ENCODE measurements at places on chromosomes 5 and 9. TPM values are rescaled to one million over a fixed set of nuclear protein-coding genes. Genes with fewer than 3 reads are reported as not detected.

Gene GADD45G
- 0.15 TPM for polyA plus RNA-seq

DNA sequence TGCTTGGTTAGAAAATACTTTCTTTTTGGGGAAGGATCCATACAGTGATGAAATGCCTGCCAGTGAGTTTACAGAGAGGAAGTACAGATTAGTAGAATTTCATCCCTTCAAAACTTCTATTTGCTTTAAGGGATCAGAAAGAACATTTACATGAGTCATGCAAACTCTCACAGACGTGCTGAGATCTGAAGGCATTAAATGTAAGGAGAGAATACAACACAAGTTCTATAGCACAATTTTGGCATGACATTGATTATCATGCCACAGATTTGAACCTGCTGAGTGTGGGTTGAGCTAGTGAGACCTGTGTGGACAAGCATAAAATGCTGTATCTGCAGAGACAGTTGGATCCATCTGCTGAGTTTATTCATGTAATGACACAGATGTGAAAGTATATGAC, 613.6 kb upstream of the SEMA6A start:
- no peak for DNase-seq

Gene PCDHA7
- 0.08 TPM for polyA plus RNA-seq

Gene ADAMTS19
- not detected for polyA plus RNA-seq

DNA sequence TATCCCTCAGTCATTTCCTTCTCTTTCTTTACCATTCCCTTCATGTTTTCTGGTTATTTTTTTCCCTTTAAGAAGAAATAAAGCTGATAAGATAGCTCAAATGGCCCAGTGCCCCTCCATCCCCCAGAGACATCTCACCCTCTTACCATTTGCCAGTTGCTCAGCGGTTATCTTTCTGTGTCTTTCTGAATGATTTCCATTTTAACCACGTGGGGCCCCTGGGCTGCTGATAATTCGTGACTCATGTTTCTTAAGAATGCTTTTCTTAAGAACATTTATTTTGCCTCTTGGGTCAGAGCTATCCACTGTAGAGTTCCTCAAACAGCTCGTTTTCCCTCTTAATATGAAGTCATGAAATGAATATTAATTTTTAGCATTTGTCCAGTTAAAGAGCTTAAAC, 147.8 kb downstream of the MAST4 start:
- no peak for DNase-seq

Gene CYSTM1
- polyA plus RNA-seq: 89.9 TPM

DNA sequence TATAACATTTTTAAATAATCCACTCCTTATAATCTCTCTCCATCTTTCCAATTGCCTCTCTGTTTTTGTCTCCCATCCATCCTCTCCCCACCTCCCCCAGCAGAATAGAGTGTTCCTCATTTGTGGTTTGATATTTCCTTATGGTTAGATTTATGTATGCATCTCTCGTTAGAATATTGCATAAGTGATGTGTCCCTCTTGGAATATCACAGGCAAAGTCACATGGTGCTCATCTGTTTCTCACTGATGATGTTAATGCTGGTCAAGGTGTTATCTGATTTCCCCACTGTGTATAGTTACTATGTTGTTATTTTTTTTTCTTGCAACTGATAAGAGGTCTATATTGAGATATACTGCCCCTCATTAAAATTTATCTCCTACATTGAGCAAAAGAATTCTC, 3.1 kb upstream of the LRRC70 start:
- DNase-seq: no peak

Gene FSTL4
- polyA plus RNA-seq: 0.90 TPM

DNA sequence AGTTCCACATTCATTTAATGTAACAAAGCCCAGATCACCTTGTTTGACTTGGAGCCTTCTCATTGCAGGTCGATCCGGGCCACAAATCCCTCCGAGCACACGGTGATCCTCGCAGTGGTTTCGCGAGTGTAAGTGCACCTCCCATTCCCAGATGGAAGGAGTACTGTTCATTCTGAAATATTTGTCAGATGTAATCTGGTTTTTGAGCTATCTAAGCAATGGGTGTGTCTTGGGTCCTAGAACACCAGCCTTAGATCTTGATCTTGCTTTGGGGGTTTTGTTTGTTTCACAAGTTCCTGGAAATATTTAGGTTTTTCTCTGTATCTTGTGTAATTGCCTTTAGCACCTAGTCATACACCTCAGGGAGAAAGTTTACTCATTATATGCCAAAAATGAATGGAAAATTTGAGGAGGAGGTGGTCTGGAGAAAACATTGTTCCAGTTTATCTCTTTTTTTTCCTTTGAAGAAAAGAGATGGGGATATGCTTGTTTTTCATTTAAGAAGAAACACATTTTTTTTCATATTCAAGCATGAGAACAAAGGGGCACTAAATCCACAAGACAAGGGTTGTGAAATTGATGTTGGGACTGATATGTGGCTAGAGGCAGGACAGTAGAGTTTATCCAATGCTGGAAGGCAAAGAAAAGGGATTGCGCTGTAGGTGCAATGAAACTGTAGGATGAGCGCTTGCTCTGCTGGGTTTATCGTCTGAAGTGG, 118.6 kb downstream of the PDE8B start:
- no peak for DNase-seq

DNA sequence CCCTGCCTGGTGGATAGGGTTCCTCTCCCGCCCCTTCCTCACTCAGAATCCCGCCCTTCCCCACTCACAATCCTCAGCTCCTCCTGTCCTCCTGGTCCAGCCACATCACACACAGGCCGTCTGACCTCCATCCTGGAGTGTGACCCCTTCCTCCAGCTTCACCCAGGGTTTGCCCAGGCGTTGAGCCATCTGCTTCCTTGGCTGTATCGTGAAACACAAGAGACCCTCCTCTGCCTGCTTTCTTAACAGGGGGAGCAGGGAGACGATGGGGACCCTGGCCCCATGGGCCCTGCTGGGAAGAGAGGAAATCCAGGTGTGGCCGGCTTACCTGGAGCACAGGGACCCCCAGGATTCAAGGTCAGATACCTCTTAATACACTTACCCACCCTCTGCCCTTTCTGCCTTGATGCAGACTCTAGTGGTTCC, 32.3 kb upstream of the ORM1 start:
- DNase-seq: no peak

GRCh38 chr5:142977363-142978051, 207.3 kb downstream of the ARHGAP26 start:
- no peak for DNase-seq

All from A549 (cell line).